ENCODE measurements at places on chromosomes 7 and 10.

GRCh38 chr7:158527495-158527894 is 60.1 kb downstream of the PTPRN2 start:
- no peak for DNase-seq

DNA sequence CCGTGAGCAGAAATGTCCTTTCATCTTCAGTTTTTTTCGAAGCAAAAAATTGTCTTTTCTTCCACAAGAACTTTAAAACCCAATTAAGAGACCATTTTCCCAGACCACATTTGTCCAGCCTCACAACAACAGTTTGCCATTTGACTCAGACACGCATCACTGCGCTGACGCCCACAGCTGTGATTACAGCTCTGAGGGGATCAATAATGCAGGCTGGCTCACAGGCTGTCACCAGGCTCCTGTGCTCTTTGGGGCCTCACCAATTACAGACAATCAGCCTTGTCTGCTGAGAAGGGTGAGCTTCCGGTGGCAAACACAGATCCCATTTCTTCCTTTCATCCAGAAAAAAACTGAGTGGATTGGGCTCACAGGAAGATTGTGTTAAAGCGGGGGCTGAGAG is 33.3 kb downstream of the DDC start:
- no peak for DNase-seq

DNA sequence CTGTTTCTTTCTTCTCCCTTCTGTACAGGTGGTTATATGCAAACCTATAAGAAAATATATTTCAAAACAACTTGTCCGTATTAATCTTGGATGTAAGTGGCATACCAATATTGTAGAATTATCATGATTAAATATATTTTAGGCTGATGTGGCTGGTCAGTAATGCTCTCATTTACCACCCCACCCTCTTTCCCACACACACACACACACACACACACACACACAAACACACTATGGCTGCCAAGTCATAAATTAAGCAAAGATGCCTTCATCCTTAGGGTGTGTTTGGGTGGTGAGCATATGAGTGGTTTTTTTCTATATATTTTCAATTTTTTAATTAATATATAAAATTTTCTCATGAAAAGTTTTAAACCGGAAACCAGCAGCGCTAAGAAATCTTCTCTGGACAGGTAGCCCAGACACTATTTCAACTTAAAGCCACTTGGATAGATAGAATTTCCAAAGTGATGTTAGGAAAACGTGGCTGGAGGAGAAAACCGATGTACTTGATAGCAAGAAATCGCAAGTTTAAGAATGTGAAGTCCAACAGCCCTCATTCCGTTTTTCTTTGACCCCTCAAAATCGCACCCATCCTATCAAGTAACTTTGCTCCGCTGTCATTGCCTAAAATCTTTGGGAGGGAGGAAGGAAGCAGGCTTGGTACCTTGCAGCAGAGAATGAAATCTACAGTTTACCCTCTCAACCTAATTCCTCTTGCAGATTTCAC is 171.7 kb downstream of the FAM107B start:
- DNase-seq: no peak

- no peak for DNase-seq
Observed at GRCh38 chr7:153616711-153617325, 435.4 kb upstream of the DPP6 start.

DNA sequence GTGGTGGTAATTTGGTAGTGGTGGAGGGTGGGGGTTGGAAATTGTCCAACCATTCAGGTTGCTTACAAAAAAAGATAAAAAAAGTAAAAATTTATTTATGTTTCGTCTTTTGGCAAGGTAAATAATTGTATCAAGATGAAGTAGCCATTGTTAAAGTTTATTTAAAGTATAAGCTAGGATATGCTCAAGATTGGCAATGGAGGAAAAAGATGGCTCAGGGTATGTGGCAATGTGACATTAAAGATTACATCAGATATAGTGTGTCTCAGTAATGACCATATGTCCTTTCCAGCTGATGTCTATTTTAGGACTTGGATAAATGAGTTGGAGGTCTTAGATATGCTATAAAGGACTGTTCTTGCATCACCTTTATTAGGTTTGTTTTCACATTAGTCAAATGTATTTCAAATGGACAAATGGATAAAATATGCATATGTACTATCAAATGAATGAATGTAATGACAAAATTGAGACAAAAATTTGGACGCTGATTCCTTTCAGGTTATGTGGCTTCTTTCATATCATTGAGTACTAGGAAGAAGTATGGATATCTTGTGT is 60.9 kb downstream of the ST7 start:
- no peak for DNase-seq

DNA sequence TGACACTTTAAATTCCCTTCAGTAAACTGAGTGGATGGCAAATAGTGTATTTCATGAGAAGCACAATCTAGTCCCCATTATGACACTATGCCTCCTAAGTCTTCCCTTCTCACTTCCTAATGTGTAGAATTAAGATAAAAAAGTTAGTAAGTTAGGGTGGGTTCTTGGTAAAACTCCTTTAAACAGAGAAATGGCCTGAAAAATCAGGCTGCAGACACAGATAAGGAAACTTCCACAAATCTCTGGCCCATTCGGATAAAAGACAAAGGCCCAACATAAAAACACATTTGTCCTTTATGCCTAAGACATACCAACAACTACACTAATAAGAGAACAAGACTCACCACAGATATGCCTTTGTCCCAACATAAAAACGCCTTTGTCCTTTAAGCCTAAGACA is 21.5 kb downstream of the AKR1C8 start:
- DNase-seq: no peak
